Occipital lobe (tissue), 3 donors: ENCODE measurements at places on chromosomes 6 and 20.

DNA sequence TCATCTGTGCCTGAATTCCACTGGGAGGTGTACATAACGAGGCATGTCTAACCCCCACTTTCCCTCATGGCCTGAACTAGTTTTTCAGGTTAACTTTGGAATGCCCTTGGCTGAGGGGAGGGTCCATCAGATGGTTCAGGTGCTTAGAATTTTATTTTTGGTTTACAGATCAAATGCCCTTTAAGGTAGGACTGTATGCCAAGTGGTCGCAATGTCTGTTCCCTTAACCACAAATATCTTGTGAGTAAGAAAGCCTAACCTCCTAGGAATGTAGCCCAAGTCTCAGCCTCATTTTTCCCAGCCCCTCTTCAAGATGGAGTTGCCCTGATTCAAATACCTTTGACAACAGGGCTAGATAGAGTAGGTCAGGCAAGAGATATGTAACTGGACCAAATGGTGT is 78.4 kb downstream of the RNASET2 start:
- no peak for DNase-seq

GRCh38 chr6:81241126-81242041 is 511.1 kb downstream of the TENT5A start:
- DNase-seq: no peak

DNA sequence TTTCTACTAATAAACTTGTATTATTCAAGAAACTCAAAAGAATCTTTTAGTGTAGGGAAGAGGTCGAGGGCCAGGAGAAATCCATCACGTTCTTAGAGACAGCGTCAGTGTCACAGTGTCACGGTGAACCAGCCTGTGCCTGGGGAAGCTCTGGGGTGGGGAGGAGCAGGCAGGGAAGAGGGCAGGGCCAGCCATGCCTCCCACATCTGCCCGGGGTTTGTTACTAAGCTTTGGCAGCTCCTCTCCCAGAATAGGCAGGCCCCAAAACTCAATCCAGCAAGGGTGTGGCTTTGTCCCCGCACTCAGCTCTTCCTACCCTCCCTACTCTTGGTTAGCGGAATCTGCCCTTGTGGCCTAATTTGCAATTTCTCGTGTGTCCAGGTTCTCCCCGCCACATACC is 72.9 kb downstream of the TCP11 start:
- no peak for DNase-seq

GRCh38 chr6:36227379-36228228 is 31.1 kb downstream of the BRPF3 start:
- DNase-seq: no peak

GRCh38 chr6:90892271-90892670 is 305.4 kb upstream of the MAP3K7 start:
- DNase-seq: no peak

GRCh38 chr20:34222208-34222607 is 19.0 kb upstream of the ASIP start:
- no peak for DNase-seq
